ENCODE measurements at places on chromosomes 2 and 18. TPM values are rescaled to one million over a fixed set of nuclear protein-coding genes. Genes with fewer than 3 reads are reported as not detected.

The NTSR2 gene
- 0.44 TPM for total RNA-seq

The EFR3B gene
- total RNA-seq, result 32.6 TPM

The UNC80 gene
- 54.2 TPM for total RNA-seq

The TIGD1 gene
- total RNA-seq, result 9.6 TPM

The AQP12B gene
- total RNA-seq, result not detected

Data from camera-type eye (tissue), 1 donor.